ENCODE measurements at places on chromosomes 1 and 21.
A peak's percentile ranks its signal among the peaks of the same experiment; 100 is the strongest.

DNA sequence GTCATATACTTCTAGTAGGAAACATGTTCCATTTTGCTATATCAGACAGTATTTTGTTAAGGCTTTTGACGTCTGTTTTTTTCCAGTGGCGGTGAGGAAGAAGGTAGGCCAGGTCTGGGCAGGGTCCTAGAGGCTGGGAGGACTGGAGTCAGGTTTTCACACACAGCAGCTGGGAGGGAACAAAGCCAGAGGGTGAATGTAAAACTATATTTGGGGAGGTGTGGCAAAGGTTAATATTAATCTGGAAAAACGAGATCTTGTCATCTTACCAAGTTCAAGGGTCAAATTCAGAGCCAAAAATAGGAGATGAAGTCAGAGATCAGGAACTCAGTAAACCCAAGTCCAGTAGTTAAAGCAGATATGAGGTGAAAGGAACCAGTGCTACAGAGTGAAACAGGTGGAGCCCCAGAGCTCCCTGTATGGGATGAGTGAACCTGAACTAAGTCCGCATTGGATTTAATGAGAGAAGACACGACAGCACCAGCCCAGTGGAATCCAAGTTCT is 10.7 kb upstream of the OTUD7B start:
- H3K4me1 ChIP-seq: no peaks in the 10 kb centered on the region
- peaks cover 22% of the 10 kb centered on the region for H3K27me3 ChIP-seq
- no peak for DNase-seq
- no peak overlapping the region for H3K27ac ChIP-seq
- H3K36me3 ChIP-seq: no peaks in the 10 kb centered on the region
- no peak overlapping the region for H3K4me3 ChIP-seq

DNA sequence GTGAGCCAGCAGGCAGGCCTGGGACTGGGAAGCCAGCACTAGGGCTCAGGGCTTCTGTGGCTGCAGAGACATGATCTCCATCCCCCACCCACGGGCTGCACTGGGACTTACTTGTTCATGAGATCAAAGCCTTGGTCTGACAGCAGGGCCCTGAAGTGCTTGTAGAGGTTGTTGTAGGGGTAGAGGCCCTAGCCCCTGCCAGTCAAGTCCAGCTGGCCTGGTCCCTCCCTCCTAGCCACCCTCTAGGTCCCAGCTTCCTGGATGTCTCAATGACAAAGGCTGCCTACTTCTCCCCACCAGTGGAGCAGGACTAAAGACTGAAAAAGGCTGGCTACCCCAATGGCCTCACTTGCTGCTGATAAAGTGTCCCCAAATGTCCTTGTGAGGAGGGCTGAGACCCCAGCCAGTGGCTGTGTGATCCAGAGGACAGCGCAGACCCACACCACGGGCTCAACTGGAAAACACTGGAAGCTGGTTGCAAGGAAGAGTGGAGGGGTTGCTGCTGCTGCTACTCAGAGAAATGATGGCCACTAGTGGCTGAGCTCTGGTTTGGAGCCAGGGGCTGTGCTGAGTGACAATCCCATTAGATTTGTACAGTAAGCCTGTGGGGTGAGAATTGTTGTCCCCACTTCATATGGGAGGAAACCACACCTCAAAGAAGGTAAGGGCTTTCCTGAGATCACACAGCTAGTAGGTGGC is 1.4 kb downstream of the HTR1D start:
- H3K4me1 ChIP-seq: peaks cover 3% of the 10 kb centered on the region
- no peaks in the 10 kb centered on the region for H3K36me3 ChIP-seq
- peak overlapping the region; percentile 2 for H3K4me3 ChIP-seq
- DNase-seq: no peak

GRCh38 chr1:96992871-96993270 is 271.3 kb downstream of the PTBP2 start:
- H3K27me3 ChIP-seq: peaks cover 3% of the 10 kb centered on the region
- H3K4me1 ChIP-seq: no peaks in the 10 kb centered on the region
- H3K27ac ChIP-seq: no peak overlapping the region
- H3K36me3 ChIP-seq: no peaks in the 10 kb centered on the region

- peak; percentile 29 for DNase-seq
- H3K36me3 ChIP-seq: peaks cover 24% of the 10 kb centered on the region
- peaks cover 37% of the 10 kb centered on the region for H3K4me1 ChIP-seq
- peaks cover 12% of the 10 kb centered on the region for H3K27me3 ChIP-seq
- peak overlapping the region; percentile 97 for H3K27ac ChIP-seq
Measured at GRCh38 chr1:172818841-172819527, 160.1 kb downstream of the FASLG start.

DNA sequence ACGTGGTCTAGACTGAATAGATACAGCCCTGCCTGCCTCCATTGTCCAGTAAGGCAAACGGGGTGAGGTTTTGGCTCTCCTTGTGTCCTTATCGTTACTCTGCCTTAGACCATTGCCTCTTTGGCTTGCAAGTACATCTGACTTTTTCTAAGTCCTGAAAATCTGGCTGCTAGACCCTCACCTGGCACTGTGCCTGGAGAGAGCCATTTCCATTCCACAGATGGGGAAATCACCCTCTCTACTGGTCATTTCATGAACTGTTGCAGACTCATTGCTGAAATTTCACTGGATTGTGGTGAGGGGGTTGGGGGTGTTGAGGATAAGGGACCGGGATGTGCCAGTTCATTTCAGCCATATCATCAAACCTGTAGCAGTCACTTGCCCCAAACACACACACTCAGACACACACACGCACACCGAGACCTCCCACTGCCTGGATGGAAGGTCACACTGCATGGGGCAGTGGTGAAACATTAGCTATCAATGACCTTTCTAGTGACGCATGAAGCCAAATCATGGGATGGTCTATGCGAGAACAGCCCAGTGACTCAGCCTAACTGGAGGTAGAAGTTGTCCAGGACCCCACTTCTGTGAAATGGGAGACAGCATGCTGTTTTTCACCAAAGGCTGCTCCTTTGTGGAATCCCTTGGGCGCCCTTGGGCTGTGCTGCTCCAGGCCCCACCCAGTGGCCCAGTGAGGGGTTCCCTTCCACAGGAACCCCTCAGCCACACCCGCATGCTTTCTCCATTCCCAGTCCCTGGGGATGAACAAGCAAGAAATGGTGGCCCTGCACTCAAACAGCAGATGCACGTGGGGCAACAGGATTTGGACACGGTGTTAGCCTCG is 34.9 kb upstream of the VASH2 start:
- no peaks in the 10 kb centered on the region for H3K36me3 ChIP-seq
- H3K4me1 ChIP-seq: no peaks in the 10 kb centered on the region
- H3K27ac ChIP-seq: no peak overlapping the region
- peaks cover 6% of the 10 kb centered on the region for H3K27me3 ChIP-seq
- no peak overlapping the region for H3K4me3 ChIP-seq
- DNase-seq: no peak

DNA sequence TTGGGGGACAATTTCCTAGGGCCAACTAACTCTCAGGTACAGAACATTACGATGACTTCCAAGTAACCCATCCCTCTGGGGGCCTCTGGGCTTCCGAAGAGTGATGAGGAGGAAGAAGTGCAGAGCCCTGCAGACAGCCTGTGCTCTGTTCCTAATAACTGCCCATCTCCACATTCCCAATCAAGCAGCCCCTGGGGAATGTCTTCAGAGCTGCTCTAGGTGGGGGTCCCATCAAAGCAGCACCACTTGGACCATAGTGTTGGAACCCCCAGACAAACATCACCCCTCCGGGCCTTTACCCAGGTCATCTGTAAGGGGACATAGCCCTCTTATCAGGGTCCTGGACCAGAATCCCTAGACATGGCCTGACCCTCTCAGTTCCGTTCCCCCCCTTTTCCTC is 357.3 kb downstream of the NPHP4 start:
- no peaks in the 10 kb centered on the region for H3K4me1 ChIP-seq
- H3K27ac ChIP-seq: no peak overlapping the region
- no peaks in the 10 kb centered on the region for H3K36me3 ChIP-seq
- no peaks in the 10 kb centered on the region for H3K27me3 ChIP-seq
- no peak overlapping the region for H3K4me3 ChIP-seq
- DNase-seq: no peak

DNA sequence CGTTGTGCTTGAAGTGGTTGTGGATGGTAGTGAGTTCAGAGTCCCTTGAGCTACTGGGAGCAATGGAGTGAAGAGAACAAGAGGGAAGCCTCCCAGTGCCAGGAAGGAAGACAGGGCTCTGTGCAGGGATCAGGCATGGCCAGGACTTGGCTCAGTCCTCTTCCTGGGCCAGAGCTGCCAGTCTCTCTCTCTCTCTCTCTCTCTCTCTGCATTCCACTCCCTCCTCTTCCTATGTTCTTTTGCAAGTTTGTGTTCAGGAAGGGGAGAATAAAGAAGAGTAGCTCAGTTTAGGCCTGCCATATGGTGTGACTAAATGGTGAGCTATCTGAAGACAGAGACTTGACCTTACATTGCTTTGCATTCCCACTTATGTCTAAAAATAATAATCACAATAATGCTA is 20.5 kb upstream of the RPTN start:
- no peaks in the 10 kb centered on the region for H3K36me3 ChIP-seq
- H3K27ac ChIP-seq: no peak overlapping the region
- H3K4me1 ChIP-seq: no peaks in the 10 kb centered on the region
- H3K27me3 ChIP-seq: peaks cover 13% of the 10 kb centered on the region
- H3K4me3 ChIP-seq: no peak overlapping the region

- H3K4me1 ChIP-seq: peaks cover 58% of the 10 kb centered on the region
- H3K27ac ChIP-seq: no peak overlapping the region
- peaks cover 43% of the 10 kb centered on the region for H3K36me3 ChIP-seq
- H3K4me3 ChIP-seq: no peak overlapping the region
Measured at GRCh38 chr1:25770541-25771220, 29.3 kb upstream of the SELENON start.

- no peak for DNase-seq
- H3K4me1 ChIP-seq: peaks cover 8% of the 10 kb centered on the region
- H3K36me3 ChIP-seq: no peaks in the 10 kb centered on the region
- H3K27me3 ChIP-seq: peaks cover 30% of the 10 kb centered on the region
- H3K4me3 ChIP-seq: peak overlapping the region; percentile 4
Measured at GRCh38 chr21:45017039-45017960, 57.1 kb upstream of the ADARB1 start.

DNA sequence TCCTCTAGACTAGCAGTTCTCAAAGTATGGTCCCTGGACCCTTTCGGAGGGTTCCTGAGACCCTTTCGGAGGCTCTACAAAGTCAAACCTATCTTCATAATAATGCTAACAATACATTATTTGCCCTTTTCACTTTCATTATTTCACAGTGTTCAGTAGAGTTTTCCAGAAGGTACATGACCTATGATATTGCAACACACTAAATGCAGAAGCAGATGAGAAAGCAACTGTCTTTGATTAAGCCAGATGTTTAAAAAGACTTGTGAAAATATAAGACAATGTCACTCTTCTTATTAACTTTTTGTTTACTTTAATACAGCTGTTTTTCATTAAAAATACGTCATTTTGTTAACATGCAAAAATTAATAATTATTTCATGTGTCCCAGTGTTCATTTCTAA is 5.8 kb downstream of the KCNJ10 start:
- H3K4me1 ChIP-seq: no peaks in the 10 kb centered on the region
- no peak overlapping the region for H3K4me3 ChIP-seq
- peaks cover 29% of the 10 kb centered on the region for H3K27me3 ChIP-seq
- no peak for DNase-seq
- no peak overlapping the region for H3K27ac ChIP-seq

- DNase-seq: no peak
- H3K27me3 ChIP-seq: peaks cover 4% of the 10 kb centered on the region
- H3K36me3 ChIP-seq: peaks cover 5% of the 10 kb centered on the region
- H3K4me1 ChIP-seq: no peaks in the 10 kb centered on the region
- H3K4me3 ChIP-seq: no peak overlapping the region
Measured at GRCh38 chr1:95257758-95258157, 23.7 kb downstream of the RWDD3 start.

DNA sequence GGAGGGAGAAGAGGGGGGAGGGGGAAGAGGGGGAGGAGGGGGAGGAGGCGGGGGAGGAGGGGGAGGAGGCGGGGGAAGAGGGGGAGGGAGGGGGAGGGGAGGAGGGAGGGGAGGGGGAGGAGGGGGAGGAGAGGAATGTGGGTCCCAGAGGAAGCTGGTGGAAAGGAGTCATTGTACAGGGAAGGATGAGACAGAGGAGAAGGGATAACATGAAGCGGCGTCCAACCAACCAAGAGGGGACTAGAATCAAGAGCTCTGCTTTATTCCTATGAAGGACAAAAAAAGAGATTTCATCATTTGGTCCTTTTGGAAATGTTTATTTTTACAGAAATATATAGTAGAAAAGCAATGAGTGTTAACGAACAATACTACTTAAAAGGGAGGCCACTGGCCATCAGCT is 24.5 kb downstream of the COA6 start:
- H3K4me3 ChIP-seq: no peak overlapping the region
- no peak for DNase-seq
- H3K36me3 ChIP-seq: peaks cover 37% of the 10 kb centered on the region
- peaks cover 49% of the 10 kb centered on the region for H3K4me1 ChIP-seq

DNA sequence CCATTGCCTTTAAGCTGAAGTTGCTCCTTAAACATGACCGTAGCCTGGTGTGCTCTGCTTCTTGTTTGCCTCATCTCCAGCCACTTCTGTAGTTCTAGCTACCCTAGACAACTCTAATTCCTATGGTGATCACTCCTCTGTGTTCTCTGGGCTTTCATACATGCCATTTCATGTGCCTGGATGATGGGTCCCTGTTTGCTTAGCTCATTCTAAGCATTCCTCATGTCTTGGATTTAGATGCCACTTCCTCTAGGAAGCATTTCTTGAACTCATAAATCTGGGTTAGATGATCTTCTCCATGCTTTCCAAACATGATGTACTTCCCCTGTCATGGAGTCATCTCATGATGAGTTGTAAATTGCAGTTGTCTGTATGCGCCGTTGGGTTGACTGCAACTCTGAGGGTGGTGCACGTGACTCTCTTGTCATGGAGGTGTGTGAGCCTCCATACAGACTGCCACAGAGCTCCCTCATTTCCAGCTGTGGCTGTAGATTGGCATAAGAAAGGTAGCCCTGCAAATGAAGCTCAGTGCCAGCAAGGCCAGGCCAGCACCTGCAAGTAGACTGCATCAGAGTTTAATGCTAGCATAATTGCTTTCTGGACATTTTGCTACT is 77.2 kb downstream of the LAMC1 start:
- no peak overlapping the region for H3K4me3 ChIP-seq
- no peak for DNase-seq
- H3K27me3 ChIP-seq: peaks cover 10% of the 10 kb centered on the region
- H3K27ac ChIP-seq: no peak overlapping the region
- no peaks in the 10 kb centered on the region for H3K36me3 ChIP-seq
- H3K4me1 ChIP-seq: no peaks in the 10 kb centered on the region

DNA sequence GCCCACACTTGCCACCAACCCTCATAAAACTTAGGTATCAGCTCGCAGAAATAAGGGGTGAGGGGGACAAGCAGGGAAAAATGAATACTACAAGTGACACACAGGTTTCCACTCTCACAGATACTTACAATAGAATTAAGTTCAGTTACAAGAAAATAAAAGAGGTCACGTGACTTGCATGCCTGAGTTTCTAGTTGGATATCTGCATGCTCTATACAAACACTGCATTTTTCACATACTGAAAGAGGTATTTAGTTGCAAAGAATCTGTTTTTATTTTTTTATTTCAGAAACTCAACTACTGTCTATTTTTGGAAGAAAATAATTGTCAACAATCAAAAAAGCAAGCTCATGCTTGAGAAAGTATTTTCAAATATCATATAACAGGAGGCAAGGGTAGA is 43.5 kb downstream of the DPYD start:
- no peak overlapping the region for H3K4me3 ChIP-seq
- H3K36me3 ChIP-seq: peaks cover 40% of the 10 kb centered on the region
- H3K27ac ChIP-seq: no peak overlapping the region
- no peak for DNase-seq

Measured in activated CD4-positive, alpha-beta T cell treated with anti-CD3 and anti-CD28 coated beads, Interleukin-2, amount 10 ng/mL, durations not matched to agents 7 days and 5 days (primary cell).